ENCODE measurements at places on chromosomes 11 and 22.

- peaks cover 73% of the 10 kb centered on the region for H3K4me1 ChIP-seq
- H3K36me3 ChIP-seq, result peaks cover 3% of the 10 kb centered on the region
- DNase-seq, result no peak
Observed at GRCh38 chr11:73650400-73650799, 4.0 kb downstream of the PLEKHB1 start.

GRCh38 chr11:116333001-116333535 lies 439.7 kb downstream of the BUD13 start:
- H3K4me1 ChIP-seq, result no peaks in the 10 kb centered on the region
- no peak overlapping the region for H3K27ac ChIP-seq
- H3K27me3 ChIP-seq, result no peaks in the 10 kb centered on the region
- H3K4me3 ChIP-seq, result no peak overlapping the region
- no peaks in the 10 kb centered on the region for H3K36me3 ChIP-seq
- no peak for DNase-seq

DNA sequence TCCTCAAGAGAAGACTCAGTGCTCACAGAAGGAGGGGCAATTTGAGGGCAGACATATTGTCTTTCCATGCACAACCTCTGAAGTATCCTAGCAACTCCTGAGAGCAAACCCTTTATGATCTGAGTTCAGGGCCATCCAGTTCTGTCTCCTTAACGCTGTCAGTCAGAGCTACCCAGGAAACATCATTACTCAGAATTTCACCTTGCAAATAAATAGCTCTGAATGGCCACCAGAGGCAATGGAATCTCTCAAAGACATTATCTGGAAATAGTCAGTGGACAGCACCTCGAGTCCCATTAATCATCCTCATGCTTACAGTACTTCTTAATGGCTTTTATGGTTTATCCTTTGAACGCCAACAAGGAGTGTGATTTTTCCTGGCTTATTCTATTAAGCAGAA lies 656.1 kb downstream of the OPCML start:
- no peaks in the 10 kb centered on the region for H3K36me3 ChIP-seq
- no peak overlapping the region for H3K4me3 ChIP-seq
- no peaks in the 10 kb centered on the region for H3K27me3 ChIP-seq
- DNase-seq, result no peak
- peaks cover 6% of the 10 kb centered on the region for H3K4me1 ChIP-seq
- H3K27ac ChIP-seq, result no peak overlapping the region

DNA sequence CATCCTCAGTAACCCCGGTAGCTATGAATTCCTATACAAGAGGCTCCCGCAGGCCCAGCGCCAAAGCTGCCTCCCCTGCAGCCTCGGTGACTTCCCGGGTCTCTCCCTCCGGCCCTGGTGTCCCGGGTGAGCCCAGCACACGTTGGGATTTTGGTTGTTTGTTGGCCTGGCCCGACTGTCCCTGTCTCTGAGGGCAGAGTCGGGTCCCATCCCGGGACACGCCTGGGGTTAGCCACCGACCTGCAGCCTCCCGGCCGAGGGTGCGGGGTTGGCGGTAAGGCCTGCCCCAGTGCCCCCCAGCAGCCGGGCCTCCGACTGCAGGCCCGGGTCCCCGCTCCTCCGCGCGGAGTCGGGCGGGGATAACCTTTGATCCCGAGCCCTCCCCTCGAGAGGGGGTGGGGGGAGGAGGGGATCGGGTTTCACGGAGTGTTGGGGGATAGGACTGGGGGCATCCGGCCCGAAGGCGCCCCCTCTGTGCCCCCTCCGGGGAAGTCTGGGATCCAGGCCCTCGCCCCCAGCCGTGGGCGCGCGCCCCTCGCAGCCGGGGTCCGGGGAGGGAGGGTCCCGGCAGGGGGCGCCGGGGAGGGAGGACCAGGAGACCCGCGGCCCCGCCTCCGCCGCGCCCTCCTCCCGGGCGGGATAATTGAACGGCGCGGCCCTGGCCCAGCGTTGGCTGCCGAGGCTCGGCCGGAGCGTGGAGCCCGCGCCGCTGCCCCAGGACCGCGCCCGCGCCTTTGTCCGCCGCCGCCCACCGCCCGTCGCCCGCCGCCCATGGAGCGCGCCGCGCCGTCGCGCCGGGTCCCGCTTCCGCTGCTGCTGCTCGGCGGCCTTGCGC lies at the start of gene FBLN1:
FBLN1 (plus strand) TSS at position 669 of the 835 bp plus-strand sequence; CDS start at position 772, 103 bp downstream.
- DNase-seq, result no peak
- peaks cover 3% of the 10 kb centered on the region for H3K27me3 ChIP-seq
- H3K4me3 ChIP-seq, result peak within 1 kb of the TSS; percentile 57
- H3K36me3 ChIP-seq, result no peaks in the 10 kb centered on the region
- H3K4me1 ChIP-seq, result peaks cover 39% of the 10 kb centered on the region

DNA sequence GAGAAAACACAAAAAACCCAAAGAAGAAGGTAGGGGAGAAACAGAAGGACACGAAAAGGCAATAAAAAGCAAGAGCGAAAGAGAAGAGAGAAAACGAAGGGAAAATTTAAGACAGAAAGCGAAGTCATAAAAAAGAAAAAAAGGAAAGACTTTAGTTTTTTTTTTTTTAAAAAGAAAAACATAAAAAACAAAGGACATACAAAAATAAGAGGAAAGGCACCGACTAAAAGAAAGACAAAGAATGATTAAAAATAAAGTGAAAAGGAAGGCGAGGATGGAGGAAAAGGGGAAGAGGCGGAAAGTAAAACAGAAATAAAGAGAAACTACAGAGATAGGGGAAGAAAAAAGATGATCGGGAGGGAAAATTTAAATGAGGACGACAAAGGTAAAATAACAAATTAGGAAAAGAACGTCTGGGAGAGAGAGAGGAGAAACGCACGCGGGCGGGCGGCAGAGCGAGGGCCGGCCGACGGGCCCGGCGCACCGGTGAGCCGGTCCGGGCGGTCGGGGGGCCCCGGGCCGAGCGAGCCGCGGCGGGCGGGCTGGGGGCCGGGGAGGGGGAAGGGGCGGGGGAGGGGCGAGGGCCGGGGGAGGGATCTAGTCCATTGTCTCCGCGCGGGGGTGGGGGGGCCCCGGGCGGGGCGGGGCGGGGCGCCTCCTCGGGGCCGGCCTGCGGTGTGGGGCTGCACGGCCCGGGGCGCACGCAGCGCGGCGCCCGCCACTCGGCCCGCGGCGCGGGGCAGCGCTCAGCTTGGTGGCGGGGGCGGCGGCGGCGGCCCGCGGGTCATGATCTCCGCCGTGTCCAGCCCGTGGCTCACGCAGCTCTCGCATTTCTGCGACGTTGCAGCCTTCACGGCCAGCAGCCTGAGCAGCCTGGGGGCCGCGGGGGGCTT lies at the start of gene TBX1:
TBX1 (plus strand) TSS at position 721 of the 893 bp plus-strand sequence; CDS start at position 787, 66 bp downstream.
- no peak for DNase-seq
- H3K4me1 ChIP-seq, result peaks cover 35% of the 10 kb centered on the region
- no peak within 1 kb of the TSS for H3K27ac ChIP-seq
- H3K36me3 ChIP-seq, result no peaks in the 10 kb centered on the region
- no peak within 1 kb of the TSS for H3K4me3 ChIP-seq

DNA sequence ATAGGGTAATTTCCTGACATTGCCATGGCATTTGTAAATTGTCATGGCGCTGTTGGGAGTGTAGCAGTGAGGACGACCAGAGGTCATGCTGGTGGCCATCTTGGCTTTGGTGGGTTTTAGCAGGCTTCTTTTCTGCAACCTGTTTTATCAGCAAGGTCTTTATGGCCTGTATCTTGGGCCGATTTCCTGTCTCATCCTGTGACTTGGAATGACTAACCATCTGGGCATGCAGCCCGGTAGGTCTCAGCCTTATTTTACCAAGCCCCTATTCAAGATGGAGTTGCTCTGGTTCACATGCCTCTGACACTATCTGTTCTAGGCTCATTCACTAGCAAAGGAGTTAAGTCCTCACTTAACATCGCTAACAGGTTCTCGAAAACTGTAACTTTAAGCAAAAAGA lies 1374.2 kb downstream of the FAM181B start:
- H3K4me1 ChIP-seq, result no peaks in the 10 kb centered on the region
- DNase-seq, result no peak
- H3K27ac ChIP-seq, result no peak overlapping the region

- no peak for DNase-seq
- H3K36me3 ChIP-seq, result peaks cover 6% of the 10 kb centered on the region
- H3K4me3 ChIP-seq, result peak overlapping the region; percentile 45
- peaks cover 20% of the 10 kb centered on the region for H3K4me1 ChIP-seq
Observed at GRCh38 chr11:17475666-17476316, 854 bp downstream of the ABCC8 start.

- H3K27me3 ChIP-seq, result no peaks in the 10 kb centered on the region
- H3K27ac ChIP-seq, result no peak overlapping the region
- H3K4me3 ChIP-seq, result no peak overlapping the region
Observed at GRCh38 chr22:35600476-35600875, 16.7 kb downstream of the MB start.

DNA sequence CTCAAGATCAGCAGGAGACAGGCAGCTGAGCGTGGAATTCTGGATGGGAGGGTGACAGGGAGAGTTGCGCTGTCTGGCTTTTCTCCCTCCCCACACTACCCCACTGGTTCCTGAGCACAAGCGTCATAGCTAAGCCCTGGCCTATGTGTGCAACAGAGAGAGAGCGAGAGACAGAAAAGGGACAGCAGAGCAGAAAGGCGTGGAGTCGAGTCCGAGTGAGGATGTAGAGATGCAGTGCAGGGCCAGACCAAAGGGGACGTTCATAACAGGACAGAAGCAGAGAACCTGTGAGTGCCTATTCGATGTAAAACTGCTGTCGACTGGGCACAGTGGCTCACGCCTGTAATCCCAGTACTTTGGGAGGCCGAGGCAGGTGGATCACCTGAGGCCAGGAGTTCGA lies 94.0 kb upstream of the TMEM45B start:
- no peak for DNase-seq
- no peaks in the 10 kb centered on the region for H3K27me3 ChIP-seq
- peaks cover 2% of the 10 kb centered on the region for H3K4me1 ChIP-seq
- no peaks in the 10 kb centered on the region for H3K36me3 ChIP-seq
- no peak overlapping the region for H3K4me3 ChIP-seq

DNA sequence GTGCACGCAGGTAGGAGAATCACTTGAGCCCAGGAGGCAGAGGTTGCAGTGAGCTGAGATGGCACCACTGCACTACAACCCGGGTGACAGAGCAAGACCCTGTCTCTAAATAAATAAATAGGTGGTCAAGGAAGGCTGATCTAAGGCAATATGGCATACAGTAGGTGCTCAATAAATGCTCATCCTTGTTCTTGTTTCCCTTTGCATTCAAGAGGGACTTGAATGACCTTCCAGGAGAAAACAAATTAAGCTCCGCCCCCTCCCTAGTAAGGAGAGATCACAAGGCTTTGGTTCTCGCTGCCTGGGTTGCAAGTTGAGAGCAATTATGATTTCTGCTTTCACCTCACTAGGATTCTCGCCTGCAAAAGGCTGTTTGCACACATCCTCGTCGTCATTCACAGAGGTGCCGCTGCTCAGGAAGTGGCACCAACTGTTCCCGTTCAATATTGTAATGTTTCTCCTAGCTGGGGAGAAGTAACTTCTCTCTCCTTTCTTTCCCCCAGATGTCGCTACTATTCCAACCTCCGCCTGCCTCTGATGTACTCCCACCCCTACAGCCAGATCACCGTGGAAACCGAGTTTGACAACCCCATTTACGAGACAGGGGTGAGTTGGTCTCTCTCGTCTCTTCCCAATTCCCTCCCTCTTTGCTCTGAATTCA lies 51.8 kb upstream of the ASPHD2 start:
- peaks cover 24% of the 10 kb centered on the region for H3K36me3 ChIP-seq
- H3K4me1 ChIP-seq, result peaks cover 6% of the 10 kb centered on the region
- no peak for DNase-seq
- H3K27me3 ChIP-seq, result no peaks in the 10 kb centered on the region
- no peak overlapping the region for H3K4me3 ChIP-seq

- no peak overlapping the region for H3K27ac ChIP-seq
- H3K36me3 ChIP-seq, result no peaks in the 10 kb centered on the region
- H3K4me1 ChIP-seq, result peaks cover 8% of the 10 kb centered on the region
- H3K4me3 ChIP-seq, result peak overlapping the region; percentile 65
- H3K27me3 ChIP-seq, result peaks cover 7% of the 10 kb centered on the region
- DNase-seq, result no peak
Observed at GRCh38 chr11:14645985-14646900, 2.6 kb downstream of the PDE3B start.
